ENCODE measurements at places on chromosomes 6 and 20.

DNA sequence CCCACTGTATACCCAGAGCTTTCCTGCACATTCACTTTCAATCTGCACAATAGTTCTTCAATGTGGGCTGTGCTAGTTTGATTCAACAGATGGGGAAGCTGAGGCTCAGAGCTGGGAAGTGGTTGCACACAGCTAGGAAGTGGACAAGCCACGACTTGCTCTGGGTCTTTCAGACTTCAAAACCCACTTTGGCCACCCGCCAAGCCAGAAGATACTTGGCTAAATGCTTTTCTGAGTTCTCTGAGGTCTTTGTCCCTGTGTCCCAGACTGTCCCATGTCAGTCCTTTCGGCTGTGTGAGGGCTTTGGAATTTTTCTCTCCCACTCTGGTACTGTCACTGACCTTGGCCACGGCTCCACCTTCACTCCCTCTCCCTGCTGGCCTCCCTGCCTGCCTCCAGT, 10.6 kb downstream of the PDYN start:
- no peak for DNase-seq

- no peak for DNase-seq
Measured at GRCh38 chr6:166325383-166326042, 16.8 kb downstream of the SFT2D1 start.

- no peak for DNase-seq
Measured at GRCh38 chr6:122609881-122610689, at the start of gene PKIB. Gene PKIB, plus strand, starts transcription at chr6:122610405. Its CDS starts 107,390 bp downstream, at chr6:122717795.

DNA sequence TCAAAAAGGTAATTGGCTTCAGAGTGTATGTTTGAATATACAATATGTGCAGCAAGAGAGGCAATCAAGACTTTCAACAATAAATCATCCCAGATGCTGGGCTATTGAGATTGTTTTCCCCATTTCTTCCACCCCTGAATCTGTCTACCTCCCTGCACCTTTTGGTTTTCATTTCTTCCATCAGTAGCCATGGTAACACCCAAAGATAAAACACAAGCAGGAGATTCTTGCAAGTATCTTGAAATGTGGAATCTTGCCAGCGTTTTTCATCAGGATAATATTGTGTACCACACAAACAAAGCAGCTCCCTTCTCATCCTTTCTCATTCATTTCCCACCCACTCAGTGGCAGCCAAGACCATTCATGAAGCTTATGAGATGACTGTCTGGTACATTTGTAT, 73.0 kb upstream of the NRSN1 start:
- DNase-seq = no peak

- DNase-seq = no peak
Measured at GRCh38 chr6:116764629-116764960, 924 bp downstream of the FAM162B start.

DNA sequence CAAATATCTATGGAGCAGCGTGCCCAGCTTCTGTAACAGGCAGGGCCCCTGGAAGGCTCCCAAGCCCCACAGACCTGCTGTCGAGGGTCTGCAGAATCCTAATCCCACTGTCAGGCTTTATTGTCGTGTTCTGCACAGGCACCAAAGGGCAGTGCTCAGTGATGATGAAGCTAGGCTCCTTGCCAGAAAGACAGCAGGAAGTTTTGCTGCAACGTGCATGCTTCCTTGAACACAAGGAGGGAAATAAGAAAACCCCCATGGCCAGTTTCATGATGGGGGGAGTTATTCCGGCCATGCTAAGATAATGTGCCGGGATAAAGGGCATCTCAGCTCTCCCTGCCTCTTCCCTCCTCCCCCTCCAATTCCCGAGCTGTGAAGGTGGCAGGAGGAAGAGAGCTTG, 109.4 kb upstream of the KCNG1 start:
- DNase-seq = no peak

GRCh38 chr20:61354901-61355495, 102.9 kb downstream of the CDH4 start:
- DNase-seq = no peak

DNA sequence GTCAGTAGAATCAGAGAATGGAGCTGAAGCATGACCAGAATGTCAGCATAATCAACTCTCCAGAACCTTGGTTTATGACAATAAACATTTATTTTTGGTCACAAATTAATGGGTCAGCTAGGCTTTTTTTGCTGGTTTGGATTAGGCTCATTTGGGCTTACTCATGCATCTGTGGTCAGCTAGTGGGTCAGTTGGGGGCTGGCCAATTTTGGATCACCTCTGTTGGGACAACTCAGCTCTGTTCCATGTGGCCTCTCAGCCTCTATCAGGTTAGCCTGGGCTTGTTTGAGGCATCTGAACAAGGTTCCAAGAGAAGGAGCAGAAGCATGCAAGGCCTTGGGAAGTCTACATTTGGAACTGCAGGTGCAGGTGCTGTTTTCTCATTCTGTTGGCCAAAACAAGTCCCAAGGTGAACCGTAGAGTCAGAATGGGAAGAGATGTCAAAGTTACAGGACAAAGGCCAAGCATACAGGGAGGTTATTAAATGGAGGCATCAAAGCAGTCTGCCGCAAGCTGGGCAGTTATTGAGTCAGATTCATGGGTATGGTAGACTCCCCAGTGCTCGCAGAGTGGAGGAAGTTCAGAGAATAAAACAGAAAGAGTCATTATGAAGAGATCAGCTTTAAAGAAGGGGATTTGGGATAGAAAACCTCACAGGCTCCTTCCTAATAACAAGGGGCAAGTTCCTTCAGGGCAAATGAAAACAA, 173.0 kb downstream of the PLCB4 start:
- DNase-seq = no peak

- DNase-seq = no peak
Measured at GRCh38 chr6:9543649-9544048, 871.2 kb downstream of the TFAP2A start.

DNA sequence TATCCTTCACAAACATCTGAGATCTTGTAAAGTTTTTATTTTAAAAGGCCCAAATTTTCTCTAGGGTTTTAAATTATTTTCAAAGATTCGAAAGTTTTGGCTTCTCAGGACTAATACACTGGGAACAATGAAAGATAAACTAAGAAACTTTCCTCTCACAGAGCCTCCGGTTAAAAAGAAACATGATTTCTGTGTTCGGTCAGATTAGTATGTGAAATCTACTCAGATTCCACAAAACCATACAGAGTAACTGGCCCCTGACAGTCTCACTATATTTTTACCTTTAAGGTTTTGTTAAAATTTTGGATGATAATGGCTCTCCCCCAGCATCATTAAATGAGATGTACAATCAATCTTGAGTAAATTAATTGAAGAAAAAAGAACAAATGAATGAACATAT, 471.0 kb downstream of the COL12A1 start:
- DNase-seq = no peak

- no peak for DNase-seq
Measured at GRCh38 chr6:84061174-84061573, 27.6 kb downstream of the MRAP2 start.

DNA sequence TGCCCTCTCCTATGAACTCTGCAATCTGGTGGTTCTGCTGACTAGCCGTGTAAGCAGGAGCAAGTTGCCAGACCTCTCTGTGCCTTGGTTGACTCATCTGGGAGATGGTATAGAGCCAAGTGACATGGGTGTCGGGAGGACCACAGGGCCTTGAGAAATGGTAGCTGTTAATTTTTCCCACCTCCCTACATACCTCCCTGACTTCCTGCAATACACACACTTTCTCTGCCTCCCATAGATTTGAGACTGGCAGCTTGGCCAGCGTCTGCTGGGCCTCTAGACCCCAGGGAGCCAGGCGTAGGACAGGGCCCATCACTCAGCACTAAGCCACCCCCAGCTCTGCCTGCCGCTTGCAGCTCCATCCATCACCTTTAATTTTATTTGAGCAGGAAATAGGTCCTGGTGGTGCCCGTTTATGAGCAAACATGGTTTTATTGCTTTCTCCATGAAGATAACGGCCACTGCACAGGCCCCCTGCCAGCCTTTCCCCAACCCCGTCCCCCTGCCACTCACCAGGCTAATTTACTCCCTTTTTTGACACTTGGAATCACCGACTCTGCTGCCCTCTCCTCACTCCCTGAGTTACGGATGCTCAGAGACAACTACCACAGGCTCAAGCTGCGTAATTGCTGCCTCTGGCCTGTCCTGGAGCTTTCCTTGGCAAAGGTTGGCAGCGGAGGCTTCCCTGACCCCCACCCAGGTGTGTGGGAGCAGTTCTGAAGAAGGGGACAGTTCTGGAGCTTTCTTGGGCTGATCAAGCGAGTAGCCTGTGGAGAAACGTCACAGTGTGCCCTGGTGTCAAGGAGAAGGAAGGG, 11.1 kb downstream of the GLP1R start:
- no peak for DNase-seq

GRCh38 chr6:15082708-15083107, 163.2 kb upstream of the JARID2 start:
- no peak for DNase-seq

- no peak for DNase-seq
Measured at GRCh38 chr6:149860834-149861602, 3.1 kb downstream of the LRP11 start.

- no peak for DNase-seq
Measured at GRCh38 chr6:118810420-118811027, 83.4 kb upstream of the ASF1A start.

DNA sequence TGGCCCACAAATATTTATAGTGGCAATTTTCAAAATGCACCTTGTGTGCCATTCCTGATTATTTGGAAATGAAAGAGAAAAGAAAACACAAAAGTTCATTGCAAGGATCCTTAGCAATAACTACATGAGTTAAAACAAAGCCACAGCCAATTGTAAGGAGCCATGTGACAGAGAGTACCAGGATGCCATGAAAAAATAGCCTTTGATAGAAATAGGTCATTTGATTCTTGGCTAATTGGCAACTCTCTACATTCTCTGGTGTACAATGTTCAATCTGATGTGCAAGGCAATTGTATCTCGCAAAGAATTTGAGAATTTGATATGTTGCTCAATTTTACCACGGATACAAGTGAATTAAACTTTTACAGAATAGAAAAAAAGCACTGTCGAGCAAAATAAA, 9.6 kb downstream of the HLA-A start:
- DNase-seq = no peak

DNA sequence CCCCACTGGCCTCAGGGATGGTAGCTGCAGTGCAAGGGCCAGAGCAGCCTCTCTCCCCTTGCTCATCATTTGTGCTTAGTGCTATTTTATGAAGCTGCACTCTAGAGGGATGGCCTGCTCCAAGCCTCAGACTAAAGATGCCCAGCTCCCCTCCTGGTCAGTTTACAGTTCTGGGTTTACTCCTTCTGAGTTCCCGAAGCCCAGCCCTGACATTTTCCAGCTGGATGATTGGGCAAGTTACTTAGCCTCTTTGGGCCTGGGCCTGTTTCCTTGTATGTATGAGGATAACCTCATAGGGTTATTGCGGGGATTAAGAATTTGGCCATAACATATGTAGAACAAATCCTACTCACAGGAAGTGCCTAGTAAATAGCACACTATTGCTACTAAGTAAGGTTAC, 31.8 kb upstream of the EMILIN3 start:
- no peak for DNase-seq

- no peak for DNase-seq
Measured at GRCh38 chr6:55101157-55101556, 73.2 kb upstream of the HCRTR2 start.

GRCh38 chr6:169424149-169424804, 170.6 kb upstream of the THBS2 start:
- DNase-seq = no peak

DNA sequence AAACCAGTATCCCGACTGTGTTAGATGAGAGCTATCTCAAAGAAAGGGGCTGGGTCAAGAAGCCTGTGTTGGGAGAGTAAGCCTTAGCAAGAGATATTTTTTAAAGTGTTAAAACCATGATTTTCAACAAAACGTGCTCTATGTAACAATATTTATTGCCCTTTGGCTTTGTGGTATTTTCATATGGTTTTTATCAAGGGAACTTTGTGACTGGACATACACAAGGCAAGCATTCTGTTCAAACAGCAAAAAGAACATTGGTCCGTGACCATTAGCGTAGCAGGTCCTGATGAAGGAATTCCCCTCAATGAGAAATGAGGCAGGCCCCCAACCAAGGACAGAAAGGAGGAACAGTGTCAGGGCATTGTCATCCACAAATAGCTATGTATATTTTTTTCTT, 222.6 kb downstream of the MYLK4 start:
- DNase-seq = no peak

GRCh38 chr6:40721271-40721952, 134.2 kb upstream of the LRFN2 start:
- DNase-seq = no peak

DNA sequence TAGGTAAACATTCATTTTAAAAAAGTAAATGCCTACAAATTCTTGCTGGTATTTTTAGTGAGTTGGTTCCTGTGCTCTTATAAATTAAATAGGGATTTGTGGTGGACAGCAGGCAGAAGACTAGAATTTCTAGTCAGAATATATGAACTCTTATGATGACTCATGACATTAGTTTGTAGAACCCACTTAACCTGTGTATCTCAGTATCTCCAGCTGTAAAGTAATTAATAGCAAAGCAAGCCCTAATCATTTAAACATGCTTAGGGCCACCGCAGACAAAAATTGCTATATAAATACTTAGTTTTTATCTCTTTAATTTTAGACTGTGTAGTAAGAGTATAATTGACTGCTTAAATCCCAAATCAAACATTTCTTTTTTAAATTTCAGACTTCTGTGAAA, 2.4 kb downstream of the FAM135A start:
- no peak for DNase-seq

GRCh38 chr6:15296735-15297134, 50.9 kb downstream of the JARID2 start:
- DNase-seq = no peak

GRCh38 chr6:160367798-160368547, 19.8 kb downstream of the SLC22A3 start:
- DNase-seq = no peak

DNA sequence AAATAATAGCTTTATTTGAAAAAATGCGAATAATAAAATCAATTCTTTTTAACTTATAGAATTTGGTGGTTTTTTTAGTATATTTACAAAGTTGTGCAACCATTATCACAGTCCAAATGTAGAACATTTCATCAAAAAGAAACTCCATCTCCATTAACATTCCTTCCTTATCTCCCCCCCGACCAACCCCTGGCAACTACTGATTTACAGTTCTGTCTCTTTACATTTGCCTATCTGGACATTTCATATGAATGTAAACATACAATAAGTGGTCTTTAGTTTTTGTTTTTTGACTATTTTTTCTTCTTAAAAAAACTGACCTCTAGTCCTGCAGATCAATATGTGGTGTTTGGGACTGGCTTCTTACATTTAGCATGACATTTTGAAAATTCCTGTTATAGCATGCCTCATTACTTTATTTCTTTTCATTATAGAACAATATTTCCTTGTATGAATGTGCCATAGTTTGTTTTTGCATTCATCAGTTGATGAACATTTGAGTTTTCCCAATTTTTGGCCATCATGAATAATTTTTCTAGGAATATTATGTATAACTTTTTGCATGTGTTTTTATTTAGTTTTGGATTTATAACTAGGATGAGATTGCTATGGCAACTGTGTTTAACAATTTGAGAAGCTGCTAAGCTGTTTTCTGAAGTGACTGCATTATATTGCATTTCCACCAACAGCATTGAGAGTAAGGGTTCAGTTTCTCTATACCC, 344.7 kb downstream of the NKAIN2 start:
- DNase-seq = no peak

- DNase-seq = no peak
Measured at GRCh38 chr20:47784599-47785310, 526 bp downstream of the SULF2 start.

- no peak for DNase-seq
Measured at GRCh38 chr20:59404749-59405148, 104.3 kb downstream of the EDN3 start.

- peak; percentile 93 for DNase-seq
Measured at GRCh38 chr20:48180618-48181017, 395.3 kb upstream of the SULF2 start.
